Urinary bladder (tissue), 4 donors: ENCODE measurements at places on chromosomes 3 and 15.

DNA sequence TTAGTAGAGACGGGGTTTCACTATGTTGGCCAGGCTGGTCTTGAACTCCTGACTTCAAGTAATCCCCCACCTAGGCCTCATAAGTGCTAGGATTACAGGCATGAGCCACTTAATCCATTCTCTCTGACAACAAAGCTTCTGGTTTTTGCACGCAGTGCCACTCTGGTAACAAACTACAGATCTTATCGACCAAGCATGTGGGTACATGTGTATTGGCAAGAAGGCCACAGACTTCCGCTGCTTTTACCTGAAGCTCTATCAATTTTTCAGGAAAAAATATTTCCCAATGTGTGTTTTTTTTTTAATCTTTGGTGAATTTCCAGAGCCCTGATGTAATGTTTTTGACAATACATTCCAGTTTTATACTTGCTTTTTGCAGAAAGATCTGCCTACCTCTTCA, 182.5 kb downstream of the PCCB start:
- DNase-seq = no peak

DNA sequence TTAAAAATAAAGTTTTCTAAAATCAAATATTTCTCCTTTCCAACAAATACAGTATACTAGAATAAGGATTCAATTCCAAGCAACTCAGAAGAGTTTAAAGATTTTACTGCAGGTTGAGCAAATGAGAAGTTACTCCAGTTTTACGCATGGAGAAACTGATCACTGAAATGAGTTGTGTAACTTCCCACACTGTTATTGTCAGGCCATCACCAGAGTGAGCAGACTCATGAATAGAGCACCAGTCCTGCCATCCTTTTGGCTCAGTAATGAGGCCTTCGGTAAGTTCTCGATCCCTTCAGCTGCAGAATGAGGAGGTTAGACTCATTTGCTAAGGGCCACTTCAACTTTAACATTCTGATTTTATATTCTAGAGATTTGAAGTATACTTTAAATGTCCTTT, 48.1 kb downstream of the OSBPL10 start:
- no peak for DNase-seq

- DNase-seq = no peak
Measured at GRCh38 chr3:69941037-69941436, 58.5 kb upstream of the SAMMSON start.

GRCh38 chr3:58101499-58102389, 93.5 kb downstream of the FLNB start:
- no peak for DNase-seq

GRCh38 chr3:185330644-185331043, 32.3 kb upstream of the MAP3K13 start:
- DNase-seq = no peak

- no peak for DNase-seq
Measured at GRCh38 chr15:61083081-61083787, 145.9 kb downstream of the RORA start.

DNA sequence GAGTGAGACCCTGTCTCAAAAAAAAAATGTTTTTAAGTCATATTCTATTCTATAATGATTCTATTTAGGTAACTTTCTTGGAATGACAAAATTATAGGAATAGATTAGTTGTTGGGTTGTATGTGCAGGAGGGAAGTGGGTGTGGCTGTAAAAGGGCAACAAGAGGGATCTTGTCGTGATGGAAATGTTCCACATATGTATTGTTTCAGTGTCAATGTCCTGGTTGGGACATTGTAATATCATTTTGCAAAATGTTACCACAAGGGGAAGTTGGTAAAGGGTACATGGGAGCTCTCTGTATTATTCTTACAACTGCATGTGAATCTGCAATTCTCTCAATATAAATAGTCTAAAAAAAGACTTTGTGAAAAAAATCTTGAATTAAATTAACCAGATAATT, 14.3 kb upstream of the ABHD5 start:
- no peak for DNase-seq

GRCh38 chr15:77568014-77568972, 64.4 kb downstream of the LINGO1 start:
- no peak for DNase-seq

GRCh38 chr3:113118336-113118735, 93.0 kb upstream of the BOC start:
- DNase-seq = no peak

DNA sequence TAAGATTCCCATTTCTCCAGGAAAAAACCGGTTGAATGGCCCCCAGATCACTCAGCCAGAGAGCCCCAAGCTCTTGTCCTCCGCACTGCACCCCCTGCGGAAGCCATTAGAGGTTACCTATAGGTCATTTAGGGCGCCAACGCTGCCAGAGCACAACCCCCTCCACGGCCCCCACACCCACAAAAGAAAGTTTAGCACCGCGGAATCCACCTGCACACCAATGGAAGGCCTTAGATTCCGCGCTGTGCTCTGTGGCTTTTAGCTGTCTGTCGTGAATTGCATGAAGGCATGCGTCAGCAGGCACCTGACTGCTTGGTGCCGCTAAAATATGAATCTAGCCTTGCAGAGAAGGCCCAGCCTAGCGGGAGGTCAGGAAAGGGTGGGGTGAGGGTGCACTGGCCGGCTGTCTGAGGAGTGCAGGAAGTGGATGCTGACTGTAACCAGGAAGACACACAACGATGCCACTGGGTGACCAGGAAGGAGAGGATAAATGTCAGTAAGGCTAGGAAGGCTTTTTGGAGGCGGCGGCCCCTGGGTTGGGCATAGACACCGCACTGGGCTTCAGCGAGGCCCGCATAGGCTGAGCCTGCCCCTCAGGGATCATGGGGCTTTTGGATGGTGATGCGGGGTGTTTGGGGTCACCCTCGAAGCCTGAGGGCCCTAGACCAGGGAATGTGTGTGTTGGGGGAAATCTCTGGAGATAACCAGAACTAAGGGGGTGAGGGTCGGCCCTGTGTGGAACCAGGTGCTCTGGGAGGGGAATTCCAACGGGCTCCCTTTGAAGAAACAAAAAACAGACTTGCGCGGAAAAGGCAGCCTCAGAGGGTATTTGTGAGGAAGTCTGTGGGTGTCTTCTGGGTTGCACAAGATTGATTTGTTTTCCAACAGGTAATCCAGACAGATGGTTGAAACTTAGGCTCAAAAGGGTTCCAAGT, 976 bp upstream of the NUP210 start:
- no peak for DNase-seq

GRCh38 chr3:16842272-16843270, 42.2 kb upstream of the PLCL2 start:
- DNase-seq = no peak

DNA sequence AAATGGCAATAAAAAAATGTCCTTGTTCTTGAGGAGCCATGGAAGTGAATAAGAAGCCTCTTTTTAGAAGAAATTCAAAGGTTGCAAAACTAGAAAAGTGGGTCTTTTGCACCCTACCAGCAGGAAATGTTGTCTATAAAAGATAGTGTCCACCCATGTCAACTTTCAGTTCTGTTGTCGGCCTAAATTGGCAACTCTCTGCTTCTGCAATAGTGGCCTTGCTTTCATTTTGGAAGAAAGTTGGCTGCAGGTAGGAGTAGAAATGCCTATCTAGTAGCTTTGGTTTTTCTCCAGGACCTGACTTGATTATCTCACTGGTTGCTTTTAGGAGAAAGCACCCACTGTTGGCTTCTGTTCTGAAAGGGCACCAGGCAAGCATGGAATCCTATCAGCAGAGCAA, 85.4 kb downstream of the TMEM108 start:
- no peak for DNase-seq

- DNase-seq = no peak
Measured at GRCh38 chr3:157840564-157840963, 265.7 kb downstream of the SHOX2 start.

DNA sequence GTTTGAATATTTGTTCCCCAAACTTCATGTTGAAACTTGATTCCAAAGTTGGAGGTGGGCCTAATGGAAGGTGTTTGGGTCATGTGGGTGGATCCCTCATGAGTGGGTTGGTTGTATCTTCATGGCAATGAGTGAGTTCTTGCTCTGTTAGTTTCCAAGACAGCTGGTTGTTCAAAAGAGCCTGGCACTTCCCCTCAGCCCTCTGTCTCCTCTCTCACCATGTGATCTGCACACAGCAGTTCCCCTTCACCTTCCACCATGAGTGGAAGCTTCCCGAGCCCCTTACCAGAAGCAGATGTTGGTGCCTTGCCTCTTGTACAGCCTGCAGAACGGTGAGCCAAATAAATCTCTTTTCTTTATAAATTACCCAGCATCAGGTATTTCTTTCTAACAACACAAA, 327.1 kb upstream of the SLCO3A1 start:
- no peak for DNase-seq

GRCh38 chr3:23633261-23633960, 172.3 kb upstream of the UBE2E1 start:
- no peak for DNase-seq

GRCh38 chr15:76057332-76058000, 2.3 kb upstream of the TMEM266 start:
- no peak for DNase-seq

GRCh38 chr3:52313774-52314188, 2.3 kb upstream of the DNAH1 start:
- DNase-seq = no peak

DNA sequence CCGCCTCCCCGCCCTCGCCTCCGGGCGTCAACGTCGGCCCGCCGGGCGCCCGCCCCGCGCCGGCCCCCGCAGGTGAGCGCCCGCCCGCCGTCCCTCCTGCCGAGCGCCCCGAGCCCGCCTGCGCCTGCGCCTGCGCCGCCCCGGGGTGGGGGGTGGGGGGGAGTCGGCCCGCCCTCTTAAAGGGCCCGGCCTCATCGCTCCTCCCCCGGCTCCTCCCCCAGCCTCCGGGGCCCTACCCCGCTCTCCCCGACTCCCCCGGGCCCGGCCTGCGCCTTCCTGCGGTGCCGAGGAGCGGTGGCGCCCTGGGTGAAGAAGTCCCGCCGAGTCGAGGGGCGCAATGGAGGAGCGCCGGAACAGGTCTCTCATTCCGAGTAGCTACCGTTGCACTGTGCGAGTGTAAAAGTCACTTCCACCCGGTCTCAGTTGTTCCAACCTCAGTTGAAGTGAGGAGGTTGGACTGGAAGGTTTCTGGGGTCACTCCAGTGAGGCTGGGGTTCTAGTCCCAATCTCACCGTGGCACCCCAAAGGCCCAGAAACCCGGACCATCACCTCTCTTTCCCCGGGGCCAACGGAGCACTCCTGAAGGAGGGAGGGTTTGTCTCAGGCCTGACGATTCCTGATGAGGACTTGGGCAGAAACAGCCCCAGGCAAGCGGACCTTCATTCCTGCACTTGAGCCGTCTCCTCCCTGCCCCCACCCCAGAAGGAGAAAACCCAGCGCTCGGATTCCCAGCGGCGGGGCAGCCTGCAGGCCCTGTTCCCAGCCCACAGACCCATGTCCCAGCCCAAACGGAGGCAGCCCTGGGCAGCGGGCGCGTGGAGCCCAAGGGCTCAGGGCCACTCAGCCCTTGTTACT, 1.5 kb upstream of the TNK2 start:
- DNase-seq = no peak

DNA sequence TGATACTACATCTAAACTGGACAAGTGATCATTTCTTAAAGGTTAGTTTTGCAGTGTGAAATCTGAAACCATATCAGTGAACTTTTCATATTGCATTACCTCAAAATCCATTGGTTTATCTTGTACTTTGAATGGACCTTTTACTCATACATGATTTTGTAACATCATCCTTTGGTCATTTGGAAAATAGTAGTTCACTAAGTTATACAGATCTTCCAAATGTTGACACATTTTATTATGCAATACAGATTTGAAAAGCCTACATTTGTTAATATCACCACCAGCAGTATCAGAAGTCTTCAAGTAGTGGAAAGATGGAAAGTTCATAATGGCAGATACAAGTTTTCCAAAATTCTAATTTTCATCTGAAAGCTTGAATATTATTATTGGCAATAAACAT, 64.0 kb upstream of the CDV3 start:
- no peak for DNase-seq

DNA sequence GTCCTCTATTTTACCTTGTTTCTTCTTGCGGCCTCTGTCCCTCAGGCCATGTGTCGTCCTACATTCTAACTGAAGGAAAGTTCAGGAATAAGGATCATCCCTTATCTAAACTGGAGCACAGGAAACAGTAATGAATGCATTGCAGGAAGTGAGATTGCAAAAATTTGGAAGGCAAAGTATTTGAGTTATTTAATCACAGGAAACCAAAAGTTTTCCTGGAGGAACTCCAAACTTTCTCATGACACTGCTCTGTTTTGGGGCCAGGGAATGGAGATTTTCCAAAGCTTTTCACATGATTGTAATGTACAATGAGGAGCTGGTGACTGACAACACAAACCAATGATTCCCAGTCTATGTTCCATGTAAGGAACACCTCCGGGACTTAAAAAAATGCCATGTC, 57.8 kb upstream of the PLSCR4 start:
- no peak for DNase-seq

DNA sequence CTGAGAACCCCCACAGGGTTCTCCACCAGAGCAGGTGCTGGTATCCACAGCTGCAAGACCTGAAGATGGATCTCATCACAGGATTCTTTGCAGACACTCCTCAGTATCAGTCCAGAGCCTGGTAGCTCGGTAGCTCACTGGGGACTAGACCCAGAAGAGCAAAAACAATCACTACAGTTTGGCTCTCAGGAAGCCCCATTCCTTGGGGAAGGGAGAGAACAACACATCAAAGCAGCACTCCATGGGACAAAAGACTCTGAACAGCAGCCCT, 22.2 kb downstream of the STRIT1 start:
- no peak for DNase-seq

- no peak for DNase-seq
Measured at GRCh38 chr3:119585856-119586570, 6.7 kb downstream of the ADPRH start.

DNA sequence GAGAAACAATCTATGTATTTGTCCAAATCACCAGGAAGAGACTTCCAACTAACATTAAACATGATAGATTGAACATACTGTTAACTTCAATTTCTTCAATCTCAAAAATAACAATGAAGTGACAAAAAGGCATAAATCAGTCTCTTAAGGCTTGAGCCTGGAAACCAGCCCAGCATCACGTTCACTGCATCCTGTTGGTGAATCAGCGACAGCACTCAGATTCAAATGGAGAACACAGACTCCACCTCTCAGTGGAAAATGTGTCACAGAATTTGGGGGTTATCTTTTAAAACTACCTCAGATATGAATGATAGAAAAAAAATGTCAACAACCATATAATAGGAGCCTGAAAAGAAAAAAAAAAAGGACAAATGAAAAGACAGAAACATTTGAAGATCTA, 212.0 kb downstream of the MINAR1 start:
- DNase-seq = no peak

DNA sequence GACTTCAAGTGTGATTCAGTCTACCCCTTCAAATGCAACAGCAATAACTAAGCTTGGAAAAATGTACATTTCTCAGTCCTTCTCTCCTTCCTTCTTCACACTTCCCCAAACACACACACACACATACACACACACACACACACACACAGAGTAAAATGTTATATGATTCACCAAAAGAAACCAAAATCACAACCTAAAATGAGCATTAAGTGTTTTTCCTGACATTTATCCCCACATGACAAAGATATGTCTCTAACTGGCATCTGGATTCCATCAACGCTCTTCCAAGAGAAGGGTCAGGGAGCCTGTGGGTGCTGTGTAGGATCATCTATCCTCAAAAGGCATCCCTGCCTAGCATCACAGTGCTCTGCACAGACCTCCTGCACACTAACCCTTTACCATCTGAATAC, 21.0 kb downstream of the PDZRN3 start:
- DNase-seq = no peak

- DNase-seq = no peak
Measured at GRCh38 chr15:62566248-62566647, 401.2 kb upstream of the C2CD4B start.
